Ascending aorta (tissue), 2 donors: ENCODE measurements at places on chromosomes 4 and X. TPM values are rescaled to one million over a fixed set of nuclear protein-coding genes. Genes with fewer than 3 reads are reported as not detected.
A peak's percentile ranks its signal among the peaks of the same experiment; 100 is the strongest.

Gene LAP3
- total RNA-seq: 60.3 TPM

GRCh38 chrX:119398974-119399771 lies at the start of gene SLC25A43:
Gene SLC25A43 (plus strand): TSS chrX:119399336. CDS start chrX:119399404, 68 bp downstream.
- H3K4me3 ChIP-seq: peak within 1 kb of the TSS; percentile 73
- no peaks in the 10 kb centered on the region for H3K27me3 ChIP-seq
- DNase-seq: no peak

- no peak for DNase-seq
- peaks cover 4% of the 10 kb centered on the region for H3K4me1 ChIP-seq
- no peak overlapping the region for H3K27ac ChIP-seq
- H3K36me3 ChIP-seq: no peaks in the 10 kb centered on the region
- H3K4me3 ChIP-seq: no peak overlapping the region
- H3K27me3 ChIP-seq: no peaks in the 10 kb centered on the region
Measured at GRCh38 chrX:17412692-17413091, 37.7 kb downstream of the NHS start.

- peaks cover 33% of the 10 kb centered on the region for H3K4me1 ChIP-seq
- H3K27me3 ChIP-seq: no peaks in the 10 kb centered on the region
- no peak for DNase-seq
- H3K36me3 ChIP-seq: no peaks in the 10 kb centered on the region
- no peak overlapping the region for H3K27ac ChIP-seq
Measured at GRCh38 chr4:8278421-8279287, 9.1 kb downstream of the HTRA3 start.

DNA sequence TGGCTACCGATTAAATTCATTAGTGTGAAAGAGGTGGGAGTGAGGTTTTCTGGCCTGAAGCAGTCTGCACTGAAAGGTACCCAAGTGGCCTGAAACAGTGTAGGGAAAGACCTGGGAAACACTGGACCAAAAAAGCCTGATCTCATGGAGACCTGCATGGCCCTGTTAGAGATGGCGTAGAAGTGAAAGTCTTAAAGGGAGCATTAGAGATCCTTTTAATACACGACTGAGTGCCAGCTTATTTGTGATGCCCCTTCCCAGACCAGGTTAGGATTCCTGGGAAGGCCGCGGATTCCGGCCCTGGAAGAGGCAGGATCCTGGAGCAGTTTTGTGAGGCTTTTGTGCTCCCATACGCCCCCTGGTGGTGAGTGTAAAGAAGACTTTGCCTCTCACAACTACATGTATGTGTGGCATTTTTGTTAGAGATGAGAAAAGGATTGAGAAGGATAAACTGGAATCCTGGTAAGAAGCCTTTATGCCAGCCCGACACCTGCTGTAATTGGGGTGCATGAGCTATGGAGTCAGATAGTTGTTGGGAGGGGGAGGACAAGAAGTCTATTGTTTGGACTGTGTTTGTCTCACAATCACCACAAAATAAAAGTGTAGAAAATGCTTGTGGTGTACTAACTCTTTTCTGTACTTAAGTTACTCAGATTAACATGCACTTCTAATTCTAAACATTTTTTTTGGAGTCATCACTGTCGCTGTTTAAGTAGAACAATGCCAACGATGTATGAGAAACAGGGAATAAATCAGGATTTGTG lies 54.0 kb downstream of the JADE1 start:
- peaks cover 42% of the 10 kb centered on the region for H3K36me3 ChIP-seq
- no peak for DNase-seq
- H3K4me1 ChIP-seq: peaks cover 18% of the 10 kb centered on the region
- H3K4me3 ChIP-seq: no peak overlapping the region
- H3K27me3 ChIP-seq: no peaks in the 10 kb centered on the region
